ENCODE measurements at places on chromosomes 3 and 15.

- DNase-seq = no peak
Observed at GRCh38 chr15:68598171-68599152, 19.7 kb downstream of the CORO2B start.

- DNase-seq = no peak
Observed at GRCh38 chr3:198081421-198081844, 121.4 kb downstream of the LMLN start.

DNA sequence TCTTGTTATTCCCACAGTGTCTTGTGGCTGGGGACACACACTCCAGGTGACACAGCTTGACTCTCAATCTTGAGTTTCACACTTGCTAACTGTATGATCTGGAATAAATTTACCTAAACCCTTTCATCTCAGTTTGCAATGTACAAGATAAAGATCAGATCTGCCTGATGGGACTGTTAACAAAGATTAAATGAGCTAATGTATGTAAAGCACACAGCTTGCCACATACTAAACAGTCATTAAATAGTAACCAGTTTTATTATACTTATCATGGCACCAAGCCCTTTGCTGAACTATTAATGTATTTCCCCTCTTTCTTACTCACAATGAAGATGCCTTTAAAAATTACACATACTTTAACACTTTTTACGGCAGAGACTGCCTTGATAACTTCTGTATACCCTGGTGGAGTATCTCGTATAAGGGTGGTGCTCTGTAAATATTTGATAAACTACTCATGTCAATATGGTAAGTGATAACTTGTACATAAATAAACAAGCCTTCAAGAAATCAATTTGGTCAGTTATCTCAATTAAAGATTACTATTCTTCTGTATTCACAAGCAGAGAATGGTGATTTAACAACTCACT is 184.5 kb downstream of the STAG1 start:
- DNase-seq = no peak

GRCh38 chr3:47128137-47128536 is 35.8 kb downstream of the SETD2 start:
- DNase-seq = no peak

DNA sequence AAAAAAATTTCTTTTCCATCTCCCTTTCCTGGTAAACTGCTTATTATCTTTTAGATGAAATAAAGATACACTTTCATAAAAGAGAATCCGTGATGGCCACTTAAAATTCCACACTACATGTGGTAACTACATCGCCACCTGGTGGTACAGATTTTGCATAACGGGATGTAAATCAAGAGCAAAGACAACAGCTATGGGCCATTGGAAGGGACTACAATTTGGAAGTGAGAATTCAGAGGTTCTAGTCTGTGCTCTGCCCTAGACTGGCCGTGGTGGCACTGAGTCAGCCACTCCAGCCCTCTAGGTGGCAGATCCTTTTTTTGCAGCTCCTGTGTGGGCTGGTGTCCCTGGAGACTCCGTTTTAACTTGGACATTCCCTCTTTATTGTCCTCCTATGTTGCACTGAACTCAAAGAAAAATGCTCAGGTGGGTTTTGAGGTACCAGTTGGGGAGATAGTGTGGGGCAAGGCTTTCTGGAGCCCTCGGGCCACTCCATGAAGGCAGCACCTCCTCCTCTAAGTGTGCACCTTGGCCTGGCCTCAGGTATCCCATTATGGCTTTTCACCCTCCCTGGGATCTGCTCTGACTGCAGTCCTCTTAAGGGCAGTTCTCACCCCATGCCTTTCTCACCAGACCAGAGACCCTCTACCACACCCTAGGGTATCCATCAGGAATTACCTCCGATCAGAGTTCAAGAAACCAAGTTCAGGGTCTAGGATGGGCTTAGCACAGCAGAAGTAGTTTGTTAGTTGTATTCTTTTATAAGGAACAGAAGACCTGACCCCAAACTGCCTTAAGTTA is 54.9 kb downstream of the SPSB4 start:
- DNase-seq = peak; percentile 65

- DNase-seq = peak; percentile 31
Observed at GRCh38 chr3:13461169-13462124, 18.7 kb upstream of the HDAC11 start.

DNA sequence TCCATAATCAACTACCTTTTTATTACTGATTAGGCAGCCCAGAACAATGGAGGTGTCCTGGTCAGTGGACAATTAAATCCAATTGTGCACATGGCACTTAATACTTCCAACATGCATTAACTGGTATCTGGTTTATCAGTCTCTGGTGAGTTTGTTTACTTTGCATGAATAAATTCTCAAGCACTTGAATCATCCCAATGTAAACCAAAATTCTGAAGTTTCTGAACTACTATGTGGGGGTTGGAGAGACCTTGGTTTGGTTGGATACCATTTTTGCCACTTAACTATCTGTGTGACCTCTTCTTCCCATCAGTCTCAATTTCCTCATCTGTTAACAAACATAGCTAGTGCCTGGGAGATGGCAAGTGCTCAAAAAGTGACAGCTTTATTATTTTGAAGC is 70.5 kb upstream of the MAP4 start:
- DNase-seq = no peak

- no peak for DNase-seq
Observed at GRCh38 chr15:90618330-90619125, 88.8 kb downstream of the CRTC3 start.

DNA sequence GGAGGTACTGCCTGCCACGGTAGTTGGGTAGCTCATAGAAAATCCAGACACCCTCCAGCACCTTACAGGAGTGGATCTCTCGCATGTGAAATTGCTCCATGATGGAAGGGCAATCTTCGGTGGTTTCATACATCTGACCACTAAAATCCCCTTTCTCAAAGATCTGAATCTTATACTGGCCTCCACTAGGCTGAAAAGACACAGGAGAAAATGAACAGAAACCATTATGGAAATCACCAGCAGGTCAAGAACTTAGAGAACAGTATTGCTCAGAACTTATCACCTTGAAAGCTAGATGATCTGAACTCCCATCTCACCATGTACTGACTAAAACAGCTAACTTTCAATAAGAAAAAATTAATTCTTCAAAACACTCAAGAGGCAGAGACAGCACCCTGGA is 5.4 kb downstream of the CRYGS start:
- no peak for DNase-seq

DNA sequence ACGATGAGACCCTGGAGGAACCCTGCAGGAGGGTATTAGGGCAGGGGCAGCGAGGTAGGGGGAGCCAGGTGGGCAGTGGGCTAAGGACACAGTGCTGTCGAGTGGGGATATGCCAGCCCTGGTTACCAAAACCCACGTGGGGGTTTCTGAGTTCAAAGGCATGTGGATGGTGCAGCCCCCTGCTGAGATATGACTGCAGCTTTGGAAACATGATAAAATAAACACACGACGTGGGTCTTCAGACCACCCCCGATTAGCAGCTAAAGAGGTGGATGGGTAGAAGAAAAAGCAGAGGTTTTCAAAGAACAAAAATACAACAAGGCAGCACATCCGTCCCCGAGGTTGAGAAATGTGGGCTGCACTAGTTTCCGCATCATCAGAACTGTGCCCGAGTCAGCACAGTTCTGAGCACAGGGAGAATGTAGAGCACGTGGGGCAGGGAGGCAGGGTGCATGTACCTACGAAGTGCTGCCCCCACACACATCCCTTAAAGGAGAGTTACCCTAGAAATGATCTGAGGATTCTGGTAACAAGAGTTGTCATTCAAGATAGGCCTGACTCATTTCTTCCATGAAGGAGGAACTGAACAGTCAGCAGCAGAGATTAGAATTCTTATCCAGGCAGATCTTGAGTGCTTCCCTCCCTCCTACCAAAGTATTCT is 121.3 kb downstream of the RPLP1 start:
- peak; percentile 7 for DNase-seq

DNA sequence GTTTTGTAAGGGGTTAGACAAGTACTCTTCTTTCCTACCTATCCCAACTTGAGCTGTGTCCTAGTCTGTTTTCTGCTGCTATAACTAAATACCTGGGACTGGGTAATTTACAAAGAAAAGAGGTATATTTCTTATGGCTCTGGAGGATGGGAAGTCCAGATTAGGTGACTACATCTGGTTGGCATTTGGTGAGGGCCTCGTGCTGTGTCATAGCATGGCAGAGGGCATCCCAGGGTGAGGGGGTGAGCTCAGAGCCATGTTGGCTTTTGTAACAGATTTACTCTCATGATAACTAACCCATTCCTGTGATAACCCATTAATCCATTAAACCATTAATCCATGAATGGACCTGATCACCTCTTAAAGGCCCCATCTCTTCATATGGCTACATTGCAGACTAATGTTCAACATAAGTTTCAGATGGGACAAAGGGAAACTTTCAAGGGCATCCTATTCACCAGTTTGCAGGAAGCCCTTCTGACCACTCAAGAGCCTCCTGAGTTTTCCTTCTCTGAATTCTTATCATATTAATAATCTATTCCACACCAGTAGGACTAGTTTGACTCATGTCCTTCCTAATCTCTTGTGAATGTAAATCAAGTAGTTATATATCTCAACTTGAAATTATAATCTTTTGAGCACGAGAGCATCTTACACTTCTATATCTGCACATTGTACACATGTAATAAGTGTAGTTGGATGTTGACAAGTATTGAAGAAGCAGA is 185.7 kb upstream of the ZPLD1 start:
- DNase-seq = no peak

DNA sequence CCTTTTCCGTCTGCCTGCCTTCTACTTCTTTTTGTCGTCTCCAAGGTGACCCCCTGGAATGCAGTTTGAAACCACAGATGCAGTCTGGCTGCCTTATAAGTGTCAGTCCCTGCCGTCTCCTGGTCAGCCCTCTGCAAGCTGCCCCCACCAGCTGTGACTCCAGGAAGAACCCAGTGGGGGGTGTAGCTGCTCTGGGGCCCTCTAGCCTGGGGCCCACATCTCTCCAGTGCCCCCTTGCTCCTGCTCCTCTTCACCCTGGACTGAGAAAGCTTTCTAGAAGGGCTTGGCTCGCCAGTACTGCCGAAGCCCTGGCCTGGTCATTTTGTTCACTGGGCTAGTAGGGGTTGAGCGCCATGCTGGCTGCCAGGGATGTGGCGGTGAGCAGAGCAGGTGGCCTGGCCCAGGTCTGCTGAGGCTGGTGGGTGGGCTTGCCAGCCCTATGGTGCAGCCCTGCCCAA is 21.3 kb downstream of the SYNM start:
- no peak for DNase-seq

DNA sequence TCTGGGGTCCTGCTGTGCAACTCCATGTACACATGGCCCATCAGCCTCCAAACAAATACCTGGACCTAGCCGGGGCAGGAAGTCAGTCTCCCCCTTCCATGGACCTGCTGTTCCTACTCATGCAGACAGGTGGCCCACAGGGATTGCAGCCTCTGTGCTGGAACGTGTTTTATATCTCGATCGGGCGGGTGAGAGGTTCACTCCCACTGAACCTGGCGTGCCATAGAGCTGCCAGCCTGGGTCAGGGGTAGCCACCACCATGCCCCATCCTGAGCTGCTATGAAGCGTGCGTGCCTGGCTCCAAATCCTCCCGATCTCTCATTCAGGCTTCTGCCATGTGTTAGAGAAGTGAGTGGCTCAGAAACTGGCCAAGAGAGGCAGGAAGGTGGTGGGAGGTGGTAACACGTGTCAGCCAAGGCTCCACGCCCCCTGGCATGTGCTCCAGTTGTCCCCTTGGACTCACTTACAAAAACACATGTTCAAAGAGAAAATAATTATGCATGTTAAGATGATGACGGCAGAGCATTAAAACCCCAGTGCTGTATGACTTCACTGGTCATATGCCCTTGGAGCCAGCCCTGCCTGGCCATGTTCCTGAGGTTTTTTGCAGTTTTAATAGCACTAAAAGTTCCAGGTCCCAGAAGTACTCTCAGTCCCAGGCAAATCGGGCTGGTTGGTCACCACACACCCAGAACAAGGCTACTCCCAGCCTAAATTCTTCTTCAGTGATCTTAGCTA is 30.6 kb downstream of the CTSH start:
- no peak for DNase-seq

GRCh38 chr15:52788099-52788986 is 1.8 kb downstream of the ONECUT1 start:
- no peak for DNase-seq

- DNase-seq = no peak
Observed at GRCh38 chr3:99659032-99659431, 20.6 kb downstream of the COL8A1 start.

DNA sequence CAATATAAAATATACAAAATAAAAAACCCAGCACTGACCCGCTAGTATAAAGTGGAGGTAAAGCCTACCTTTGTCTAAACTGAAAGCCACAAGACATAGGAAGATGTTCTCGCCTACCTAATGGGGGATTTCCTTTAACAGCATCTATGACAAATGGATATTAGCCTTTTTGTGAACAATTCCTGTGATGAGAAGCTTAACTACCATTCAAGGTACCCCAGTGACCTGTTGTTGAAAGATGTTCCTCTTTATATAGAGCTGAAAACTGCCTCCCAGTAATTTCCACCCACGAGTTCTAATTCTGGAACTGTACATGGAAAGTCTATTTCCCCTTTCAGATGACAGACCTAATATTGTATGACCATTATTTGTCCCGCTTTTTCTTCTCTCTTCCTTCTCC is 109.8 kb upstream of the RASGRP1 start:
- no peak for DNase-seq

- no peak for DNase-seq
Observed at GRCh38 chr3:81936817-81937216, 175.4 kb upstream of the GBE1 start.

GRCh38 chr15:93152360-93152759 is 63.3 kb upstream of the RGMA start:
- no peak for DNase-seq

GRCh38 chr3:21781355-21781754 is 30.3 kb upstream of the ZNF385D start:
- DNase-seq = no peak

DNA sequence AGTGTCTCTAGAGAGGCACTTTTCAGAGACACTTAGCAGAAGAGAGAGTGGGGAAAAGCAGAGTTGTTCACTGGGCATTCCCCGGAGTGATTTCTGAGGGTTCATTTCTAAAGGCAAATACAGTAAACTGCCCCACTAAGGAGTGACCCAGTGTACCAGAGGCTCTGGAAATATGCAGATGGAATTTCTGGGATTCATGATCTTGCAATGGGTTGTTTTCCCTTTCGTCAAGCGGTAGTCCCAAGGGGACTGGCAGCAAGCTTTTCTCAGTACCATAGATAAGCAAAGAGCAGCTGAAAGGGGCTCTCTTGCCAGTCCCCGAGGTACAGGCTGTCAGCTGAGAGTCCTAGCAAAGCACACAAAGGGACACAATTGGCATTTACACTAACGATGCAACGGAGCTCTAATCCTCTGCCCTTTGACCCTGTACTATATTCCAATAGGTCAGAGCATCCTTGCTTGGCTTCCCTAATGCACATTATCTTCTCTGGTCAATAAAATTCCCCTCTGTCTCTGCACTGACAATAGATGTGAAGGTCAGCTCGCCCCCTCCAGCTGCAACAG is 155.6 kb downstream of the SEMA6D start:
- DNase-seq = no peak

DNA sequence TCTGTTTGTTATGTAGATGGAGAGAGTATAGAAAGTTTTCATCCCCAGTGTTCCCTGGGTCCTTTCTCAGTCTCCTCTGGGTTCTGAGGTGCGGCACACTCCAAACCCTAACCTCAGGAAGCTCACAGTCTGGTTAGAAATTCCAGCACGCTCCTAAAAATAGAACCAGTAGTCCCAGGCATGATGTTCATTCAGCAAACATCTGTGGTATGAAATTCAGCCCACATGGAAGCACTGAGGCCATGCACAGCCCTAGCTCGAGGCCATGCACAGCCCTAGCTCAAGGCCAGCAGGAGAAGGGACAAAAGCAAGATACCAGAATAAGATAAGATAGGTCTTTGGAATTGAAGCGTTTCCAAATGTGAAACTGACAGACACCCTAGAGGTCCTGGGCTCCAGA is 82.3 kb upstream of the OXTR start:
- DNase-seq = no peak

Measured in kidney capillary endothelial cell (primary cell).